Tibial nerve (tissue), 4 donors: ENCODE measurements at places on chromosomes 7 and 10. TPM values are rescaled to one million over a fixed set of nuclear protein-coding genes. Genes with fewer than 3 reads are reported as not detected.
A peak's percentile ranks its signal among the peaks of the same experiment; 100 is the strongest.

DNA sequence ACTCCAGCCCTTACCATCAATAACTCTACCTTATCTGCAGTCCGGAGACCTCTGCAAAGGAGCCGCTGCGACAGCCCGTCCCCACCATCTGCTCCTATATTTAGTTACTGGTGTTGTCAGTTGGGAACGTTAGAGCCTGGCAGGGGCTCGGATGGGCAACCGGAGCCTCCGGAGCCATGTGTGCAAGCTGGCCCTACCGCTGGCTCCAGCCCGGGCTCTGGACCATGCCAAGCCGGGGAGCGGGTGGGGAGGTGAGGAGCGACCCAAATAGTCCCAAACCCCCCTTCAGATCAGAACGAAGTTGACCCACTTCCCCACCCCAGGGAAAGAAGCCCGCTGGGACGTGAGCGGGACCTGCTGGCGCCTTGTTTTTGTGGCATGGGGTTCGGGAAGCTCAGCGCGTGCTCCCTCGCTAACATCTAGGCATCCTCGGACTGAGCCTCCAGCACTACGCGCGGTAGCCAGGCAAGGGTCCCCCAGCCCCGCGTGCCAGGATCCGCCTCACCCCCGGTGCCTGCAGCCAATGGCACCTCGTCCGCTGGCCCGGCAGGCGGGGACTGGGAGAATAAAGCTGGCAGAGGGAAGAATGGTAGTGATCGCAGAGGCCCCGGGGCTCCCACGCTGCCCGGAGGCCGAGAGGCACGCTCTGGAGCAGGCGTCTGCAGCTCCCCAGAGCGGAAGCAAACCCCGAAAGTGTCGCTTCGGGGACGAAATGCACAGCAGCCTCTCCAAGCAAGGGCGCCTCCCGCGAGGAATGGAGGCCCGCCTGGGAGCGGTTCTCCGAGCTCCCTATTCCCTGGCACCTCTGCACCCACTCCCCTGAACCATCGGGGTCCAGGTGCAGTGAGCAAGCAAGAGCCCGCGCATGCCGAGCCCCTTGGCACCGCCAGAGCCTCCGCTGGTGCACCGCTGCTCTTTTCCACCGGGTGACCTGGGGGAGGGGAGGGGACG is 679 bp downstream of the LRRC20 start:
- no peaks in the 10 kb centered on the region for H3K27me3 ChIP-seq
- H3K4me3 ChIP-seq, result peak overlapping the region; percentile 88
- no peak for DNase-seq
- H3K4me1 ChIP-seq, result no peaks in the 10 kb centered on the region

GRCh38 chr10:113151190-113151666 is 201.2 kb downstream of the TCF7L2 start:
- H3K36me3 ChIP-seq, result peaks cover 93% of the 10 kb centered on the region
- peaks cover 32% of the 10 kb centered on the region for H3K4me1 ChIP-seq
- H3K27me3 ChIP-seq, result no peaks in the 10 kb centered on the region
- no peak overlapping the region for H3K4me3 ChIP-seq
- DNase-seq, result no peak

The CYP26C1 gene
- total RNA-seq, result not detected

GRCh38 chr7:111657018-111657417 is 94.7 kb upstream of the IMMP2L start:
- H3K27me3 ChIP-seq, result no peaks in the 10 kb centered on the region
- H3K4me3 ChIP-seq, result no peak overlapping the region
- H3K27ac ChIP-seq, result no peak overlapping the region
- DNase-seq, result no peak
- H3K4me1 ChIP-seq, result no peaks in the 10 kb centered on the region
- no peaks in the 10 kb centered on the region for H3K36me3 ChIP-seq

DNA sequence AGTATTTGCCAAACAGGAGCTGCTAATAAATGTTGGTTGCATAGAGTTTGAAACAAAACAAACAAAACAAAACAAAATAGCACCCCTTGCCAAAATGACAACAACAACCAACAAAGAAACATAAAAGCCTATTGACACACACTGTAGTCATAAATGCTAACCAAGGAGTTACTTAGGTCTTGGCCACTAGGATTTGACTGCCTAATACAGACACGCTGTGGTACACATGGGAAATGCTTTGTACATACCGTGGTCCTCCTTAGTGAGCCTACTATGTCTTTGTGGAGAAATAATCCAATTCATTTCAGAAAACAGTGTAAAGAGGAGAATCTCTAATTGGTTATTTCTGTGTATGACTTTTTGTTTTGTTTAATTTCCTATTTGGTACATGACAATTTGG is 53.2 kb upstream of the MTPN start:
- H3K36me3 ChIP-seq, result no peaks in the 10 kb centered on the region
- no peak for DNase-seq
- H3K27me3 ChIP-seq, result no peaks in the 10 kb centered on the region
- H3K4me1 ChIP-seq, result no peaks in the 10 kb centered on the region
- no peak overlapping the region for H3K4me3 ChIP-seq

GRCh38 chr10:54607983-54608382 is 193.0 kb downstream of the PCDH15 start:
- no peak for DNase-seq
- H3K27ac ChIP-seq, result no peak overlapping the region
- H3K4me3 ChIP-seq, result no peak overlapping the region
- no peaks in the 10 kb centered on the region for H3K27me3 ChIP-seq
- no peaks in the 10 kb centered on the region for H3K36me3 ChIP-seq

- peak; percentile 41 for DNase-seq
- H3K4me3 ChIP-seq, result peak overlapping the region; percentile 28
- H3K27ac ChIP-seq, result peak overlapping the region; percentile 70
- no peaks in the 10 kb centered on the region for H3K36me3 ChIP-seq
- peaks cover 6% of the 10 kb centered on the region for H3K4me1 ChIP-seq
- H3K27me3 ChIP-seq, result peaks cover 13% of the 10 kb centered on the region
Measured at GRCh38 chr7:1512781-1513656, 8.8 kb upstream of the INTS1 start.

The ATRNL1 gene
- 5.4 TPM for total RNA-seq

The FLNC gene
- 13.5 TPM for total RNA-seq

DNA sequence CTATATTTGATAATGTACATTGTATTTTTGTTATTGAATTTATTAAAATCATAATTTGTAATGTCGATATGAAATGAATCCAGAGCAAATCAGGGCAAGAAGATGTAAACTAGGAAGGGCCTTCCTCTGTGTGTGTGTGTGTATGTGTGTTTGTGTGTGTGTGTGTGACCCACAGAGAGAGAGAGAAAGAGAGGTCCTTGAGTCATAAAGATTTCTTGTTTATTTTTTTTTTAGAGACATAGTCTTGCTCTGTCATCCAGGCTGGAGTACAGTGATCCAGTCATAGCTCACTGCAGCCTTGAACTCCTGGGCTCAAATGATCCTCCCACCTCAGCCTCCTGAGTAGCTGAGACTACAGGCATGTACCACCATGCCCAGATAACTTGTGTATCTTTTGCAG is 50.7 kb downstream of the INPP5F start:
- no peaks in the 10 kb centered on the region for H3K36me3 ChIP-seq
- H3K27ac ChIP-seq, result no peak overlapping the region
- H3K4me1 ChIP-seq, result no peaks in the 10 kb centered on the region
- H3K27me3 ChIP-seq, result no peaks in the 10 kb centered on the region
- DNase-seq, result no peak

- no peaks in the 10 kb centered on the region for H3K4me1 ChIP-seq
- no peaks in the 10 kb centered on the region for H3K36me3 ChIP-seq
- H3K4me3 ChIP-seq, result no peak overlapping the region
- H3K27ac ChIP-seq, result no peak overlapping the region
- H3K27me3 ChIP-seq, result no peaks in the 10 kb centered on the region
Measured at GRCh38 chr7:114554781-114555537, 140.3 kb downstream of the FOXP2 start.

- H3K27me3 ChIP-seq, result no peaks in the 10 kb centered on the region
- no peak overlapping the region for H3K4me3 ChIP-seq
- no peak overlapping the region for H3K27ac ChIP-seq
- H3K36me3 ChIP-seq, result no peaks in the 10 kb centered on the region
- DNase-seq, result no peak
Measured at GRCh38 chr7:151321341-151321740, 20.3 kb upstream of the NUB1 start.

GRCh38 chr10:97540669-97541500 is 31.7 kb upstream of the ANKRD2 start:
- H3K36me3 ChIP-seq, result no peaks in the 10 kb centered on the region
- no peak overlapping the region for H3K4me3 ChIP-seq
- peaks cover 48% of the 10 kb centered on the region for H3K4me1 ChIP-seq
- peak overlapping the region; percentile 20 for H3K27ac ChIP-seq

GRCh38 chr7:13911909-13912308 is 77.6 kb downstream of the ETV1 start:
- H3K36me3 ChIP-seq, result no peaks in the 10 kb centered on the region
- H3K27me3 ChIP-seq, result no peaks in the 10 kb centered on the region
- no peak overlapping the region for H3K27ac ChIP-seq
- no peak for DNase-seq

GRCh38 chr10:77984986-77985385 is 44.3 kb downstream of the POLR3A start:
- no peaks in the 10 kb centered on the region for H3K27me3 ChIP-seq
- no peaks in the 10 kb centered on the region for H3K4me1 ChIP-seq
- H3K27ac ChIP-seq, result no peak overlapping the region
- H3K4me3 ChIP-seq, result no peak overlapping the region
- peaks cover 2% of the 10 kb centered on the region for H3K36me3 ChIP-seq

GRCh38 chr10:30170814-30171213 is 111.4 kb upstream of the JCAD start:
- H3K27ac ChIP-seq, result no peak overlapping the region
- no peaks in the 10 kb centered on the region for H3K27me3 ChIP-seq
- H3K4me1 ChIP-seq, result no peaks in the 10 kb centered on the region
- H3K36me3 ChIP-seq, result no peaks in the 10 kb centered on the region
- DNase-seq, result no peak
- no peak overlapping the region for H3K4me3 ChIP-seq

The MAT1A gene
- total RNA-seq, result not detected

- H3K4me1 ChIP-seq, result peaks cover 43% of the 10 kb centered on the region
- H3K36me3 ChIP-seq, result peaks cover 5% of the 10 kb centered on the region
- H3K27me3 ChIP-seq, result peaks cover 52% of the 10 kb centered on the region
- no peak for DNase-seq
Measured at GRCh38 chr10:102418622-102419268, at the start of gene PSD. Gene PSD, minus strand, starts transcription at chr10:102418785. Its CDS starts 1,747 bp downstream, at chr10:102417038.

The ZNRF2 gene
- total RNA-seq, result 36.3 TPM

- H3K36me3 ChIP-seq, result no peaks in the 10 kb centered on the region
- DNase-seq, result no peak
- no peaks in the 10 kb centered on the region for H3K27me3 ChIP-seq
- no peak overlapping the region for H3K4me3 ChIP-seq
- peaks cover 86% of the 10 kb centered on the region for H3K4me1 ChIP-seq
Measured at GRCh38 chr10:63255316-63255715, 122.2 kb downstream of the NRBF2 start.

The ITGA8 gene
- 3.1 TPM for total RNA-seq

- no peak overlapping the region for H3K4me3 ChIP-seq
- no peaks in the 10 kb centered on the region for H3K27me3 ChIP-seq
- no peak for DNase-seq
- H3K36me3 ChIP-seq, result no peaks in the 10 kb centered on the region
- H3K27ac ChIP-seq, result no peak overlapping the region
Measured at GRCh38 chr7:698515-699475, 27.7 kb upstream of the DNAAF5 start.

- H3K36me3 ChIP-seq, result no peaks in the 10 kb centered on the region
- no peaks in the 10 kb centered on the region for H3K4me1 ChIP-seq
- no peak for DNase-seq
- no peak overlapping the region for H3K27ac ChIP-seq
- H3K4me3 ChIP-seq, result no peak overlapping the region
Measured at GRCh38 chr7:3899559-3899991, 598.5 kb downstream of the SDK1 start.

The LRIT1 gene
- total RNA-seq, result not detected

- H3K27me3 ChIP-seq, result no peaks in the 10 kb centered on the region
- no peak overlapping the region for H3K27ac ChIP-seq
- DNase-seq, result no peak
- no peaks in the 10 kb centered on the region for H3K36me3 ChIP-seq
Measured at GRCh38 chr7:15123901-15124300, 221.3 kb upstream of the DGKB start.
